Sigmoid colon (tissue), 7 donors: ENCODE measurements at places on chromosomes 16 and 17. TPM values are rescaled to one million over a fixed set of nuclear protein-coding genes. Genes with fewer than 3 reads are reported as not detected.
A peak's percentile ranks its signal among the peaks of the same experiment; 100 is the strongest.

Gene SDR42E2
- total RNA-seq = not detected

Gene STAT5B
- total RNA-seq = 117 TPM

Gene GAST
- not detected for total RNA-seq

Gene RPS6KB1
- 50.7 TPM for total RNA-seq

Gene C1QL1
- 0.41 TPM for total RNA-seq

Gene DNAI2
- not detected for total RNA-seq

Gene TBC1D3E
- total RNA-seq = not detected

Gene SF3B3
- total RNA-seq = 41.9 TPM

DNA sequence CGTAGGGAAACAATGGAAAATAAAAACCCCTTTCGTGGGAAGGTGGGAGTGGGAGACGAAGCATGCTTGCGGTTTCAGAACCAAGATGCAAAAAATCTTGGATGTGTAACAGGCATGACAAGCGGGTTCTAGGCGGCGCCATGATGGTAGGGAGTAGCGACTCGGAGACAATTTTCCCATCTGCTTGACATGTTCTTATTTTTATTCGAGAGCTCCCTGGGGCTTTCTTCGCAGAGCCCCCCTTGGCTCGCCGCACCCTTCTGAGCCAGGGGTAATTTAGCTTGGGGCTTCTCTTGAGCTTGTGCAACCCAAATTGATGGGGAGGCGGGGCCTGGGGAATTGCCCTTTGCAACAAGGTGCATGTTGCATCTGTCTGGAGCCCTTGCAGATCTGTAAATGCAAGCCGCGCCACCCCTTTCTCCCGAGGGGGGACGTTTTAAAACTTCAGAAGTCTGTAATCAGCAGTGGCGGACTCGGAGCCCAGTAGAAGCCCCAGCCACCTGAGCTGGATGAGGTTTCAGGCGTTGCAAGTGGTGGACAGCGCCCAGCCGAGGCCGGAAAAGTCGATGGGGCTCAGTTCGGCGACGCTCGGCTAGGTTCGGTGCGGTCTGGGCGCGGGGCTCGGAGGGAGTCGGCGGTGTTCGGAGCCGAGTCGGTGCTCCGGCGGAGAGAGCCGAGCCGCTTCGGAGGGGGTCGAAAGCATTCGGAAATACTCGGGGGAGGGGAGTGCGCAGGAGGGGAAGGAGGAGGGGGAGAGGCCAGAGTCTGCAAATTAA is 2.9 kb downstream of the GNAO1 start:
- H3K36me3 ChIP-seq = no peaks in the 10 kb centered on the region
- H3K27ac ChIP-seq = peak overlapping the region; percentile 97
- H3K4me3 ChIP-seq = peak overlapping the region; percentile 9

DNA sequence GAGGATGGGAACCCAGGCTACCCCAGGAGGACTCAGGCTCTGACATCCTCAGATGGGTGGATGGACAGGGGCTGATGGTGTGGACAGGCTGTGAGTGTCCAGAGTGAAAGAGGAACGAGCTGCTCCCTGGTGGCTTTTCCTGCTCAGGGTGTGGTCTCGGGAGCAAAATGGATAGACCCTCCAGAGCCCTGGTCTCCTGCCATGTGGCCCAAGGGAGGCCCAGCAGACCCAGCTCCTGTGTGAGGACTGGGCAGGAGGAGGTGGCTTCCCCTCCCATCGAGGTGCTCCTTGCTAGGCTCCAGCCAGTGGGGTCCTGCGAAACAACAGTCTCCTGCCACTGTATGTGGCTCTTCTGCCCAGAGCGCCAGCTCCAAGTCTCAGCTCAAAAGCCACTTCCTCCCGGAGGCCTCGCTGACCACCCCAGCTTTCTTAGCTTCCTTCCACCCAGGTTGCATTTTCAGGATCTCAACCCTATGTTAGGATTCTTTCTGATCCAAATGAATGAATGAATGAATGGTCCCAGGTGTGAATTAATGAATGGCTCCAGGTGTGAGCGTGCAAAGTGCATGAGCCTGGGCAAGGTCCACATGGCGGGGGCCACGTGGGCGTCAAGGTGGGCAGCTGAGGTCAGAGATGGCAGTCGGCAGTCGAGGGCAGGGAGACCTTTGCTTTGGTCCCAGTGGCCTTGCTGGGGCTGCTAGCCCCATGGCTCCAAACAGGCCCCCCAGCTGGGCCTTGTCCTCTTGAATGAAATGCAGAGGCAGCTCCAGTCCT is 120.3 kb upstream of the CIBAR2 start:
- H3K27ac ChIP-seq = no peak overlapping the region
- no peak for DNase-seq
- H3K27me3 ChIP-seq = no peaks in the 10 kb centered on the region
- H3K4me3 ChIP-seq = no peak overlapping the region
- H3K36me3 ChIP-seq = no peaks in the 10 kb centered on the region

GRCh38 chr17:57439651-57440050 is 183.3 kb downstream of the MSI2 start:
- DNase-seq = no peak
- H3K27me3 ChIP-seq = no peaks in the 10 kb centered on the region
- no peak overlapping the region for H3K27ac ChIP-seq
- no peak overlapping the region for H3K4me3 ChIP-seq

GRCh38 chr17:57548421-57549410 is 196.4 kb downstream of the CCDC182 start:
- no peaks in the 10 kb centered on the region for H3K36me3 ChIP-seq
- peaks cover 24% of the 10 kb centered on the region for H3K4me1 ChIP-seq
- H3K27ac ChIP-seq = no peak overlapping the region

GRCh38 chr16:74556375-74556922 is 50.5 kb downstream of the GLG1 start:
- H3K4me1 ChIP-seq = no peaks in the 10 kb centered on the region
- H3K4me3 ChIP-seq = no peak overlapping the region
- no peak overlapping the region for H3K27ac ChIP-seq

DNA sequence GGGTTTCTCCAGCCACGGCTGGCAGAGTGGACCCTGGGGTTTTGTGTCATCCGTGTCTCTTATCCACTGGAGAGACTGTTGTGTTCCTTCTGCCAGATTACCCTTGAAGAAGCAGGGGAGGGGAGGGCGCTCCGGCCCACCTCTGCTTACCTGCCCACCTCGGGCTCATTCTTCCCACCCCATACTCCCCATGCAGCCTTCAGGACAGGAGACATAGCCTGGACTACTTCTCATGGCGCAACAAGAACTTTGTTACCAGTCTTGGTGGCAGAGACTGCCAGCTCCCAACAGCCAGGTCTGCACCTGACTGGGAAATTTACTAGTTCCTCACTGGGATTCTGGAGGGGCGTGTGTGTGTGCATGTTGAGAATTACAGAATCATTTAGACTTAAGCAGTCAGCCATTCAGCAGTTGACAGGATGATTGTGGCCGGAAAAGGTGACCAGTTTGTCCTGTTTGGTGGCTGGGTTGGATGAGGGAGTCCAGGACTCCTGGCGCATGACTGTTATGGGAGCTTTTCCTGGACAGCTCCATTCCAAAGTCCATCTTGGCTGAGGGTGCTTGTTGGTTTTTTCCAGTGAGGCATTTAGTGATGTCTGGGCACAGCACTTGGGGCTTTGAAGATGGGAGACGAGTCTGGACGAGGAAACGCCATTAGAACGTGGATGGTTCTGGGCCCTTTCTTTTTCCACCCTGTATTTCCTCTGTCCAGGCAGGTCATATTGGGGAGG is 8.7 kb downstream of the GSE1 start:
- H3K27ac ChIP-seq = no peak overlapping the region
- no peaks in the 10 kb centered on the region for H3K36me3 ChIP-seq
- no peaks in the 10 kb centered on the region for H3K27me3 ChIP-seq
- H3K4me1 ChIP-seq = peaks cover 42% of the 10 kb centered on the region
- no peak for DNase-seq
- H3K4me3 ChIP-seq = no peak overlapping the region

DNA sequence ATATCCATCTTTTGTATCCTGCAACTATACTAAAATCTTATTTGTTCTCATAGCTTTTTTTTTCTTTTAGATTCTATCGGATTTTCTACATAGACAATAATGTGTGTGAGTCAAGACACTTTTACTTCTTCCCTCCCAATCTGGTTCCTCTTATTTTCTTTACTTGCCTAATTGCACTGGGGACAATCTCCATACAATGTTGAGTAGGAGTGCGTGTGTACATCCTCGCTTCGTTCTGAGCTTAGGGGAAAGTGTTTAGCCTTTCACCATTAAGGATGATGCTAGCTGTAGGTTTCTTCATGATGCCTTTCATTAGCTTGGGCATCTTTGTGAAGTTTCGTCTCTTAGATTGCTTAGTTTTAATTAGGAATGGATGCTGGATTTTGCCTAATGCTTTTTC is 2.9 kb downstream of the SPATA32 start:
- H3K4me3 ChIP-seq = no peak overlapping the region
- no peaks in the 10 kb centered on the region for H3K27me3 ChIP-seq
- no peak for DNase-seq
- H3K27ac ChIP-seq = no peak overlapping the region
- H3K36me3 ChIP-seq = peaks cover 7% of the 10 kb centered on the region
- peaks cover 16% of the 10 kb centered on the region for H3K4me1 ChIP-seq

- DNase-seq = no peak
- no peaks in the 10 kb centered on the region for H3K36me3 ChIP-seq
- no peak overlapping the region for H3K4me3 ChIP-seq
- peak overlapping the region; percentile 42 for H3K27ac ChIP-seq
- no peaks in the 10 kb centered on the region for H3K4me1 ChIP-seq
- no peaks in the 10 kb centered on the region for H3K27me3 ChIP-seq
These were observed 8.9 kb upstream of the TCF25 start for GRCh38 chr16:89864527-89864820.

- peaks cover 16% of the 10 kb centered on the region for H3K36me3 ChIP-seq
- H3K4me1 ChIP-seq = peaks cover 24% of the 10 kb centered on the region
- H3K27ac ChIP-seq = no peak overlapping the region
- DNase-seq = no peak
- H3K4me3 ChIP-seq = no peak overlapping the region
- no peaks in the 10 kb centered on the region for H3K27me3 ChIP-seq
These were observed 4.7 kb downstream of the COQ7 start for GRCh38 chr16:19071811-19072777.

DNA sequence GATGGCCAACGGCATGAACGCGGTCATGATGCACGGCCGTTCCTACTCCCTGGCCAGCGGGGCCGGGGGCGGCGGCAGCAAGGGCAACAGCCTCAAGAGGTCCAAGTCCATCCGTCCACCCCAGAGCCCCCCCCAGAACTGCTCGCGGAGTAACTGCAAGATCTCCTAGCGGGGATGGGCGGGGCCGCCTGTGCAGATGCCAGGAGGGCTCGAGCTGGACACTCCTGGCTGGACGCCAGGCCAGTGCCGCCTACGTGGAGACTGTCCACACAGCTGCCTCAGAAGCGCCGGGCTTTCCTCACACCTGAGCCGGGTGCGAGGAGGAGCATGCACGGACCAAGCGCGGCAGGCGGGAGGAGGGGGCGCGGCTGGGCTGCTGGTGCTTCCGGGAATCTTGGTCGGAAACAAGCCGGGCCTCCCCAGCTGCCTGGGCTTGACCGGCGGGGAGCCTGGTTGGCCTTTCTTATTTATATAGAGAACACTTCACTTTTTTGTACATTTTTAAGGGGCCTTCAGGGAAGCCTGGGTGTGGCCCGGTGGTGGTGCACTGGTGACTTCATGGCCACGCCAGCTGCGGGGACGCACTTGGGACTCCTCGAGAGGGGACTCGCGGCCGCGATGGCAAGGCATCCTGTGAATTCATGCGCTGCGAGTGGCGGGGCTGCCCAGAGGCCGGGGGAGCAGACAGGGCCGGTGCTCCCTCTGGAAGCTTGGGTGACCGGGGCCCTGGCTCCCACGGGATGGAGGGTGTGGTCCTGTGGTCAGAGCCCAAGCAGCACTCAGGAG is 3.1 kb upstream of the WFIKKN1 start:
- peak overlapping the region; percentile 70 for H3K27ac ChIP-seq
- H3K36me3 ChIP-seq = peaks cover 21% of the 10 kb centered on the region
- H3K27me3 ChIP-seq = no peaks in the 10 kb centered on the region
- DNase-seq = peak; percentile 71
- no peak overlapping the region for H3K4me3 ChIP-seq

- peaks cover 2% of the 10 kb centered on the region for H3K4me1 ChIP-seq
- no peaks in the 10 kb centered on the region for H3K27me3 ChIP-seq
- H3K27ac ChIP-seq = no peak overlapping the region
- no peak overlapping the region for H3K4me3 ChIP-seq
- peaks cover 93% of the 10 kb centered on the region for H3K36me3 ChIP-seq
These were observed 7.7 kb downstream of the PSMD3 start for GRCh38 chr17:39988206-39988810.

GRCh38 chr16:78150233-78150632 is 50.8 kb downstream of the WWOX start:
- no peak overlapping the region for H3K27ac ChIP-seq
- H3K4me1 ChIP-seq = no peaks in the 10 kb centered on the region
- H3K36me3 ChIP-seq = no peaks in the 10 kb centered on the region

DNA sequence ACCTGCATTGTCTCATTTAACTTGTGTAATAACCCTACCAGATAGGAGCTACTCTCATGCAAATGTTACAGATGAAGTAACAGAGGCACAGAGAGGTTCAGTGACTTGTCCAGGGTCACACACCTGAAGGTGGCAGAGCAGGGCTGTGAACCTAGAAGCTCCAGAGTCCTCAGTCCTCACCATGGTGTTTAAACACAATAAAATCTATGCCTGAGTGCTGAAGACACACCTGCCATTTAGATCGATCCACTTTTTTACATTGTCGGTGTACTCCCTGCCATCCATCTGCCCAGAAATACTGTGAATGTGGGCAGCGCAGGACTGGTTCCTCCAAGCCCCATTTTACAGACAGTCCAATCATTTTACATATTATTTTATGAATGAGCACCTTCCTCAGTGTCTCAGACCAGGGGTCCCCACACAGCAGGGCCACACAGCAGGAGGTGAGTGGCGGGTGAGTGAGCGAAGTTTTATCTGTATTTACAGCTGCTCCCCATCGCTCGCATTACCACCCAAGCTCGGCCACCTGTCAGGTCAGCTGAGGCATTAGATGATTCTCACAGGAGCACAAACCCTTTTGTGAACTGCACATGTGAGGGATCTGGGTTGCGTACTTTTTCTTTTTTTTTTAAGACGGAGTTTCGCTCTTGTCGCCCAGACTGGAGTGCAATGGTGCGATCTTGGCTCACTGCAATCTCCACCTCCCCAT is 5.6 kb downstream of the IL4R start:
- peaks cover 88% of the 10 kb centered on the region for H3K4me1 ChIP-seq
- DNase-seq = peak; percentile 51
- H3K27me3 ChIP-seq = no peaks in the 10 kb centered on the region
- no peaks in the 10 kb centered on the region for H3K36me3 ChIP-seq
- H3K27ac ChIP-seq = peak overlapping the region; percentile 99

- peaks cover 10% of the 10 kb centered on the region for H3K4me1 ChIP-seq
- H3K27me3 ChIP-seq = no peaks in the 10 kb centered on the region
- no peak for DNase-seq
- H3K27ac ChIP-seq = no peak overlapping the region
These were observed 21.7 kb downstream of the SPHK1 start for GRCh38 chr17:76405967-76406647.

GRCh38 chr16:54110016-54110981 is 176.3 kb downstream of the IRX3 start:
- no peak for DNase-seq
- H3K36me3 ChIP-seq = peaks cover 7% of the 10 kb centered on the region
- H3K4me3 ChIP-seq = no peak overlapping the region
- no peaks in the 10 kb centered on the region for H3K4me1 ChIP-seq
- H3K27me3 ChIP-seq = no peaks in the 10 kb centered on the region
- no peak overlapping the region for H3K27ac ChIP-seq

GRCh38 chr16:55480228-55480655 is 1.2 kb downstream of the MMP2 start:
- H3K36me3 ChIP-seq = peaks cover 6% of the 10 kb centered on the region
- DNase-seq = peak; percentile 95
- peaks cover 35% of the 10 kb centered on the region for H3K27me3 ChIP-seq
- H3K4me1 ChIP-seq = no peaks in the 10 kb centered on the region
- H3K27ac ChIP-seq = peak overlapping the region; percentile 79

- H3K27me3 ChIP-seq = no peaks in the 10 kb centered on the region
- no peak overlapping the region for H3K27ac ChIP-seq
- no peaks in the 10 kb centered on the region for H3K36me3 ChIP-seq
- no peak overlapping the region for H3K4me3 ChIP-seq
- DNase-seq = peak; percentile 73
These were observed 22.6 kb downstream of the SCNN1B start for GRCh38 chr16:23324727-23325126.
